ENCODE measurements at places on chromosomes 4 and X. TPM values are rescaled to one million over a fixed set of nuclear protein-coding genes. Genes with fewer than 3 reads are reported as not detected.

Gene TCP11X2
- total RNA-seq = not detected

Gene MSANTD1
- 2.0 TPM for total RNA-seq

Gene GPC4
- 17.4 TPM for total RNA-seq

DNA sequence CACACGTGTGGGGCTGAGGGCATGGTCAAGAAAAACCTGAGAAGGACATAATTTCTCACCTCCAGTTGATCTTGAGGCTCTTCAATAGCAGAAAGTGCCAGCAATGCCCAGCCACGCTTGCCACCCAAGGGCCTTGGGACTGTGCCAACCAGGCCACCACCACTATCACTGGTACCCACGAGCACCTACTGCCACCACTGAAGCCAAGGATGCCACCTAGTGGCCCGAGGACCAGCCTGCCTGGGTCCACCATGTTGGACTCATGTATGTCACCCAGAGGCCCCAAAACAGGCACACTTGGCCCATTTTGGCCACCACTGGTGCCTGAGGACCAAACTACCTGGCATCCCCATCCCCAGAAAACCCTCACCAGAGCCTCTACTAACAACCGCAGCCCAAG is 191.8 kb downstream of the ADAM29 start:
- no peak for DNase-seq
- H3K4me3 ChIP-seq = no peak overlapping the region
- H3K36me3 ChIP-seq = no peaks in the 10 kb centered on the region
- no peaks in the 10 kb centered on the region for H3K4me1 ChIP-seq
- H3K27me3 ChIP-seq = no peaks in the 10 kb centered on the region
- no peak overlapping the region for H3K27ac ChIP-seq

DNA sequence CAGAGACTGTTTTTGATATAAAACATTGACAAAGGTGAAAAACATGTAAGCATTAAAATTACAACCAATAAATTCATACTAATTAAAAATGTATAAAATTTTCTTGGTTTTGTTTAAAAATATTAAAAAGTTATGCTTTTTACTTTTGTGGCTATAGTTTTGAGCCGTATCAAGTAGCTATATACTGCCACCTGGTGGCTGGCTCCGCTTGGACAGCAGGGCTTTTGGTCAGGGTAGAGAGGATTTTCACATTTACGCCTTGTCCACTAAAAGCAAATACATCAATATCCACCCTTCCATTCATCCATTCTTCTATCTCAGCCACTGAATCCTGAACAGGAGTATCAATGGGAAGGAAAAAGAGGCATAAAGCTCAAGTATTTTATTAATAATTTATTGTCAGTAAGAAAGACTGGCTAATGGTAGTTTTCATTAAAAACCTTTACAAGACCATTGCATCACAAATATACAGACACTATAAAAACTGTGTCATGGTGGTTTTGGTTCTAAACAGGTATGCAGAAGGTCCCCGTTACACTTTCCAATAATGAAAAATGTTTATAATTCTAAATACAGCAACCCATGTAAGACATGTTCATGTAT is 32.1 kb upstream of the MTNR1A start:
- no peak overlapping the region for H3K27ac ChIP-seq
- peaks cover 9% of the 10 kb centered on the region for H3K36me3 ChIP-seq
- H3K27me3 ChIP-seq = no peaks in the 10 kb centered on the region
- no peak overlapping the region for H3K4me3 ChIP-seq
- no peaks in the 10 kb centered on the region for H3K4me1 ChIP-seq

DNA sequence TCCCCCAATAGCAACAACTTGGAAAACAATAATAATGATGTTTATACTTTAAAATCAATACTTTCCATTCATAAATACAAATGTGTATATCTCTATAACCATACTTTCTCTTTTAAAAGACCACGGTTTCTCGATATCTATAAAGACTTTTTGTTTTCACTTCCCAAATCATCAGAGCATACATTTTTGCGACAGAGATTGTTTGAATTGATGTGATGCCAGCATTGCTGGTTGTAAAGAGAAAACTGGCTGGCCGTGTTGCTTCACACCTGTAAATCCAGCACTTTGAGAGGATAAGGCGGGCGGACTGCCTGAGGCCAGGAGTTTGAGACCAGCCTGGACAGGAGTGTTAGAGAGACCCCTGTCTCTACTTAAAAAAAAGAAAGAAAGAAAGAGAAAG is 77.6 kb upstream of the ZNF518B start:
- no peaks in the 10 kb centered on the region for H3K4me1 ChIP-seq
- no peak overlapping the region for H3K4me3 ChIP-seq
- no peaks in the 10 kb centered on the region for H3K27me3 ChIP-seq

GRCh38 chr4:116400480-116400879 is 684.9 kb downstream of the TRAM1L1 start:
- no peak for DNase-seq
- H3K27me3 ChIP-seq = no peaks in the 10 kb centered on the region
- no peak overlapping the region for H3K4me3 ChIP-seq
- H3K27ac ChIP-seq = no peak overlapping the region

GRCh38 chr4:169756971-169757574 is 671 bp downstream of the HPF1 start:
- H3K36me3 ChIP-seq = no peaks in the 10 kb centered on the region
- H3K27me3 ChIP-seq = no peaks in the 10 kb centered on the region
- H3K4me1 ChIP-seq = peaks cover 11% of the 10 kb centered on the region
- H3K4me3 ChIP-seq = peak overlapping the region; percentile 13
- no peak for DNase-seq

GRCh38 chr4:48636911-48637310 is 143.2 kb downstream of the FRYL start:
- peaks cover 18% of the 10 kb centered on the region for H3K4me1 ChIP-seq
- no peaks in the 10 kb centered on the region for H3K27me3 ChIP-seq
- no peak for DNase-seq
- H3K36me3 ChIP-seq = no peaks in the 10 kb centered on the region
- H3K27ac ChIP-seq = no peak overlapping the region
- no peak overlapping the region for H3K4me3 ChIP-seq

Data from thyroid gland (tissue), 4 donors.